Thoracic aorta (tissue), 2 donors: ENCODE measurements at places on chromosomes 6 and 20. TPM values are rescaled to one million over a fixed set of nuclear protein-coding genes. Genes with fewer than 3 reads are reported as not detected.
A peak's percentile ranks its signal among the peaks of the same experiment; 100 is the strongest.

Gene SRSF12
- total RNA-seq = 0.41 TPM

Gene GPX5
- not detected for total RNA-seq

Gene SMPDL3A
- total RNA-seq = 4.2 TPM

GRCh38 chr6:11989386-11989785 lies 22.7 kb upstream of the HIVEP1 start:
- H3K4me1 ChIP-seq = no peaks in the 10 kb centered on the region
- H3K27ac ChIP-seq = no peak overlapping the region
- no peaks in the 10 kb centered on the region for H3K27me3 ChIP-seq
- H3K36me3 ChIP-seq = no peaks in the 10 kb centered on the region
- DNase-seq = no peak

Gene ZSCAN31
- 15.4 TPM for total RNA-seq

GRCh38 chr6:48916607-48917006 lies 546.4 kb downstream of the MMUT start:
- H3K27ac ChIP-seq = no peak overlapping the region
- no peaks in the 10 kb centered on the region for H3K27me3 ChIP-seq
- DNase-seq = no peak
- H3K4me1 ChIP-seq = no peaks in the 10 kb centered on the region
- H3K4me3 ChIP-seq = no peak overlapping the region

- no peak for DNase-seq
- no peaks in the 10 kb centered on the region for H3K27me3 ChIP-seq
- no peaks in the 10 kb centered on the region for H3K36me3 ChIP-seq
- H3K4me1 ChIP-seq = no peaks in the 10 kb centered on the region
These were observed 325.1 kb downstream of the SOX4 start for GRCh38 chr6:21918666-21919065.

Gene TRIM15
- not detected for total RNA-seq

GRCh38 chr6:68724060-68724459 lies 89.0 kb downstream of the ADGRB3 start:
- no peaks in the 10 kb centered on the region for H3K36me3 ChIP-seq
- H3K4me1 ChIP-seq = no peaks in the 10 kb centered on the region
- H3K27me3 ChIP-seq = no peaks in the 10 kb centered on the region
- H3K27ac ChIP-seq = no peak overlapping the region

Gene MYMX
- not detected for total RNA-seq

GRCh38 chr6:124520514-124520913 lies 441.7 kb upstream of the RNF217 start:
- H3K27ac ChIP-seq = no peak overlapping the region
- H3K36me3 ChIP-seq = no peaks in the 10 kb centered on the region
- no peak overlapping the region for H3K4me3 ChIP-seq

DNA sequence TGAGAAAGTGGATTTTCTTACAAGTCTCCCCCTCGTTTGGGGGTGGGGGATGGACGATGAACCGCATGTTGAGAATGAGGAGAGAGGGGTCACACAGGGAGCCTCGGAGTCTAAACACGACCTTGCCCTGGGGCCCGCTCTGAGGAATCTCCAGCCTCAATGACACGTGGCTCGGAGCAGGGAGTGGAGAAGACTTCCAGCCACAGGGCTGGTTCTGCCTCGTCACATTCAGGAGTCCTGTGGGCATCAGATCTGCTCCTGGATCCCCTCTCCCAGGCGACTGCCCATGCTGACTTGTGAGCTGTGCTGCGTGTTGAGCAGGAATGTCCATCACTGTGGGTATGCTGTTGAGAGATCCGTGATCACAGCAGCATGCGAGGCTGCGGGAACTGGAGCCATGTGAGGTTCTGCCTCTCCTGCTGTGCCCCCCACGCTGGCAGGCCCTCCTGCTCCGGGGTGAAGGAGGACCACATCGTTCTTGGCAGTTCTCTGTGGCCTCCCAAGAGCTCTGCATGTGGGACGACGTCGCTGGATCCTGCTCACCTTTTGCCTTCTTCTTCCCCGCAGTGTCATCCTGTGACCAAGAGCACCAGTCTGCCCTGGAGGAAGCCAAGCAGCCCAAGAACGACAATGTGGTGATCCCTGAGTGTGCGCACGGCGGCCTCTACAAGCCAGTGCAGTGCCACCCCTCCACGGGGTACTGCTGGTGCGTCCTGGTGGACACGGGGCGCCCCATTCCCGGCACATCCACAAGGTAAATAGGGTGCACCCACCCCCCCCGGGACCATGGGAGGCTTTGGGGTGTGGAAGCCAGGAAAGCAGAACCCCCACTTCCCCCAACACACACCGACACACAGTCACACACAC lies 157.5 kb downstream of the SMOC2 start:
- no peaks in the 10 kb centered on the region for H3K27me3 ChIP-seq
- no peaks in the 10 kb centered on the region for H3K4me1 ChIP-seq
- no peak for DNase-seq
- peaks cover 10% of the 10 kb centered on the region for H3K36me3 ChIP-seq
- no peak overlapping the region for H3K27ac ChIP-seq
- no peak overlapping the region for H3K4me3 ChIP-seq

GRCh38 chr6:152146385-152146784 lies 338.9 kb downstream of the ESR1 start:
- H3K36me3 ChIP-seq = peaks cover 60% of the 10 kb centered on the region
- H3K4me3 ChIP-seq = no peak overlapping the region
- no peaks in the 10 kb centered on the region for H3K27me3 ChIP-seq

DNA sequence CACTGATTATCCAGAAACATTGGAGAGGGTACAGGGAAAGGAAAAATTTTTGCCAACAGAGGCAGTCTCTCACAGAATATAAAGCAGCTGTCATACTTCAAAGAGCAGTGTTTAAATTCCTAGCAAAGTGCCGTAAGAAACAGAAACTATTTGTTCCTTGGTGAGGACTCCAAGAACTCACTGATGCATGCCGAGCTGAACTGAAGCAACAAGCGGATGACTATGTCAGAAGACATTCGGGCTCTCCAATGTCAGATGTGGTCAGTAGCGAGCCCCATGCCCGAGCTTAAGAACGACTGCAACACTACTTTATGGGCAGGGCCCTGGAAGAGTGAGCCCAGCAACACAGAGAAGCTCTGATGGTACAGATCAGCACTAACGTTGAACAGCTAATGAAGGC lies 54.7 kb downstream of the OR2B6 start:
- H3K4me1 ChIP-seq = no peaks in the 10 kb centered on the region
- H3K4me3 ChIP-seq = no peak overlapping the region
- H3K27me3 ChIP-seq = no peaks in the 10 kb centered on the region
- no peaks in the 10 kb centered on the region for H3K36me3 ChIP-seq

Gene TCFL5
- total RNA-seq = 3.8 TPM

Gene SPTLC3
- 4.5 TPM for total RNA-seq

DNA sequence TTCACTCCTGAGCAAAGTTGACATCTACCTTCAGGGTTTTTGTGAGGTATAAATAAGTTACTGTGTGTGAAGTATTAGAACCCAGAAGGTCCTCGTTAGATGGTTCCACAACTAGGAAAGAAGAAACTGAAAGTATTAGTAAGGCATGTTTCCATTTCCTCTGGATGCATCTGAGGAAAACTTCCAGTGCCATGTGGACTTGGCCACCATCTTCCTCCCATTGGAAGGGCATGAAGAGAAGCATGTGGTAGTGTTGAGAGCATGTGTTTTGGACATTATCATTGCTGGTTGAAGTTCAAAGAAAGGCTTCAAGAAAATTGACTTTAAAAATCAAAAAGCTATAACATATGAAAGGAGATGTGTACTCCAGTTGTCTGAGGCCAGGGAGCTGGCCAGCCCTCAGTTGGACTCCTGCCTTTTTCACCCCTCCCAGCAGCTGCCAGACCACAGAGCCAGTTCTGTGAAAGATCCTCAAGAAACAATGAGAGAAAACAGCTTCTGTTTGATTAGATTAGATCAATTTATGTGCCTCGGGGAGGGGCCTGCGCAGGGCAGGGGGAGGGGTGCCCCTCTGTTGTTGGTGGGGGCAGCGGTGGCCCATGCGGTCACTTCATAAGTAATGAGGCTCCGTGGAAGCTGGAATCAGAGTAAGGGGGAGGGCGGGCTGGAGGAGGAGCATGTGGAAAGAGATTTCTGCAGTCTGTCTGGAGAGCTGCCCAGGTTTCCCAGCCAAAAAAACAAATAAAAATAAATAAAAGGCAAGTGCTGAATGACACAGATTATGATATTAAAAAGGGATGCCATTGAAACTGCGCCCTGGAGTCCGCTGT lies 154.0 kb downstream of the JARID2 start:
- H3K27me3 ChIP-seq = no peaks in the 10 kb centered on the region
- H3K36me3 ChIP-seq = no peaks in the 10 kb centered on the region
- H3K4me3 ChIP-seq = peak overlapping the region; percentile 61
- H3K4me1 ChIP-seq = peaks cover 32% of the 10 kb centered on the region
- peak; percentile 38 for DNase-seq

DNA sequence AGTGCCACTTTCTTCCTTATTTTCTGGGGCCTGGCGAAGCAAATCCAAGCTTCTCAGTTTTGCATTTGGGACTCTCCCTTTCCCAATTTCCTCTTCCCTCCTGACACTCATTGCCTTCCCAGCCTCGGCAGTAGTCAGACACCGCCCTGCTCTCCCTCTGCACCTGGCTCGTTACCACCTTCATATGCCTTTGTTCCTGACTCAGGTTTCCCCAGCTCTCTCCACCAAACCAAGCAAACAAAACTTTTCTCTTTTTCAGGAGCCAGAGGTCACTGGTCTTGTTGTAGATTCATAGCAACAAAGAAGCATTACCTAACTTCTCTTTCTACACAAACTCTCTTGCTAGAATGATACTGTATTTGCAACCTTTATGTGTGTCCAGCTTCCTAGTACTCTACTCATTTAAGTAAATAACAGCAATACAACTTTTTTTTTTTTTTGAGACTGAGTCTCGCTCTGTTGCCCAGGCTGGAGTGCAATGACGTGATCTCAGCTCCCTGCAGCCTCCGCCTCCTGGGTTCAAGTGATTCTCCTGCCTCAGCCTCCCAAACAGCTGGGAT lies 9.0 kb upstream of the ZC3H12D start:
- H3K36me3 ChIP-seq = no peaks in the 10 kb centered on the region
- no peaks in the 10 kb centered on the region for H3K4me1 ChIP-seq
- DNase-seq = no peak

GRCh38 chr6:156864557-156864956 lies 87.4 kb downstream of the ARID1B start:
- H3K4me3 ChIP-seq = no peak overlapping the region
- no peaks in the 10 kb centered on the region for H3K27me3 ChIP-seq
- H3K36me3 ChIP-seq = no peaks in the 10 kb centered on the region
- peaks cover 48% of the 10 kb centered on the region for H3K4me1 ChIP-seq
- no peak overlapping the region for H3K27ac ChIP-seq
- DNase-seq = no peak

GRCh38 chr6:142642651-142643050 lies 302.3 kb downstream of the HIVEP2 start:
- no peaks in the 10 kb centered on the region for H3K27me3 ChIP-seq
- H3K27ac ChIP-seq = no peak overlapping the region
- H3K4me3 ChIP-seq = no peak overlapping the region
- no peak for DNase-seq

Gene HUS1B
- 2.6 TPM for total RNA-seq

Gene TRIM38
- total RNA-seq = 19.5 TPM
